ENCODE measurements at places on chromosomes 5 and 9.

DNA sequence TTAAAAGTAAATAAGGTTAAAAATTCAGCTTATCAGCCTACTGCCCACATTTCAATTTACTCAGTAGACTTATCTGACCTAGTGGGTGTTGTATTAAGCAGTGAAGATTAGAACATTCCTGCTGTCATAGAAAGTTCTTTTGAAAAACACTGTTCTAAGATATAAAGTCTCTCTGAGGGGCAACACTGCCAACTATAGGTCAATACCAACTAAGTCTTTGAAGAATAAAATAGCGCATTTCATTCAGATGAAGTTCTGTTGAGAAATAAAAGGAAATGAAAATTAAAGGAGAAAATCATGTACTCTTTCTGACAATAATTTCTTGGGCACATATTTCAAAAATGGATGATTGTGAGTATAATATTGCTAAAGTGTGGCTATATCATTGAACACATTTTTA, 86.8 kb downstream of the PTPRD start:
- DNase-seq = peak; percentile 12

DNA sequence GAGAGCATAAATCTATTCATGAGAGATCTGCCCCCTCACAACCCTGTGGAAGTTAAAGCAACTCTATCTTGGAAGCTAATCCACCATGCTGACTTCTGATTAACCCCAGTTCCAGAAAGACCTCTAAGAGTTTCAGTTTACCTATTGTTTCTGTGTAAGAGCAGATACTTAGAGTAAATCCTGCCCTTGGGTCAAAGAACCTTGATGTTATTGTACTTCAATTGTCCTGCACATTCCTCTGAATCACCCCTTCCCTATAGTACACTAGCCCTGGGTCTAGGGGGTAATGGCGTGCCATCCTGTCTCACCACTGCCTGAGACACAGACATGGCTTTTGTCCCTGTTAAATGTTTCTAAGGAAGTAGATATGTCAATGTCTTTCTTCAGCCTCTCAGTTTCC, 138.6 kb downstream of the CAAP1 start:
- DNase-seq = no peak

DNA sequence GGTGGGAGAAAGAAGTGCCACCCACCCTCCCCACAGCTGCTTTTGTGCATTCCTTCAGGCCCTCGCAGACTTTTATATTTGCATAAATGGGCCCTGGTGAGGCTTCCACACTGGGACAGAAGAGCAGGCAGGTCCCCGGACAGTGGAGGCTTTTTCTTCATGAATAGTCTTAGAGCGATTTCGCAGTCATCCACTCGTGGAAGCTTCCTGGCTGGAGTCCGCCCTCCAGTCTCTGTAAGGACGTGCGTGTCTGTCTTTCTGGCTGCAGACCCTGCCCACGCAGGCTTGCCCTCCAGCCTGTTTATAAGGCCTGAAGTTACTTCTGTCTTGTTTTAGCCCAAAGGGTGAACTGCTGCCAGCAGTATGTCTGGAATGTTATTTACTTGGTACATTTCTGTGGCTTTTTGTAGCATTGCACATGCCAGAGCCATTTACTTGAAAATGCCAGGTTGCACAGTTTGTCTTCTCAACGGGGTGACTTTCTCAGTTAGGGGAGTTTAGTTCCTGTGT, 195.7 kb downstream of the AOPEP start:
- DNase-seq = peak; percentile 74

DNA sequence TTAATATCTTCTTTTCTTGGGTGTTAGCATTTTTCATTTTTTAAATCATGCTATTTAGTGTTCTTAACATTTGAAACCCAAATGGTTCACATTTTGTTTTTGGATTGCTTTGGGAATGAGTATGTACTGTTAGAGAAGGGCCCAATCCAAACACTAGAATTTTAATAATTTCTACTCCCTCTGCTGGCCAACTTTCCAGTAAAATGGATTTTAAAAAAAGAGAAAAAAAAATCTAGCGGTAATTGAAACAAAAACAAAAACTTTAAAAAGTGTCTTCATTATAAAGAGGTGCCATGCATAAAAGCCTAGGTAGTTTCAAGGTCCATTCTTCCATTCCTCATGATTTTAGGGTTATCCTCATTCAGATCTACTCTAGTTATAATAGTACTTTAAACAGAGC, 32.1 kb upstream of the RICTOR start:
- DNase-seq = no peak

DNA sequence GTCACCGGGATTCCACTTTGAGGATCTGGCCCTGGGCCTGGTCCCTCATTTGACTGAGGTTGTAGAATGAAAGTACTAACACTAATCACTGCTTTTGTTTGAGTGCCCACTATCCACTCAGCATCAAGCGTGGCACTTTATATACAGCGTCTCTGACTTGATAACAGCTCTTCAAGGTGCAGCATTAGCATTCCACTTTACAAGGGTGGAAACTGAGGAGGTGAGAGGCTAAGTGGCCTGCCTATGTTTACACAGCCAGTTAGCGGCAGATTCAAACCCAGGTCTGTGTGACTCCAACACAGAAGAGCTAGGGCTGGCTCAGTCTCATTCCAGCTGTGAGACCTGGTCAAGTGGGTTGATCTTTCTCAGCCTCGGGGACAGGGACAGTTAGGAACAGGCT, 5.9 kb downstream of the KCNMB1 start:
- no peak for DNase-seq

- DNase-seq = peak; percentile 92
Observed at GRCh38 chr9:105150991-105151685, 93.3 kb upstream of the SLC44A1 start.

GRCh38 chr5:148823871-148824270, 2.5 kb upstream of the ADRB2 start:
- no peak for DNase-seq

- no peak for DNase-seq
Observed at GRCh38 chr5:140953234-140953633, 13.0 kb upstream of the PCDHAC2 start.

DNA sequence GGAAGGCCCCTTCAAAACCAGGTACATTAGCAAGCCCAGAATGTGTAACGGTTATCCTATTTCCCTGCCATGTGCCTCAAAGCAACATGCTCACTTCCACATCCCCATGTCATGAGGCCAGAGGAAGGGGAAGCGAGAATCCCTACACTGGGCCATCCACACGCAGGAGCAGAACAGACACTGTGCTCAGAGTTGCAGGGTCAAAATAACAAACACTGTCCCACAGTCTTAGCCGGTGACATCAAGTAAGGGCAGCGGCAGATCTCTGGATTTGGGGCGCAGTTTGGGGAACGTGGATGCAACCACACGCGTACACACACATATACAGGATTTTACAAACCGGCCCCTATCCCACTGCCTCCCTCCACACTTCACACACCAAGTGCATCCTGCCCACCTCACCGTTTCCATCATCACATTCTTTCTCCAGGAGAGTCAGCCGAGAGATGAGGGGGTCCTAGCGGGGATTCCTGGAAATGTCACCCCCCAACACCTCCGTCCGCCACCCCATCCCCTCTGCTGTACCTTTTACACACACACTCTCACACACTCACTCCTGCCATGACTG, 776 bp downstream of the APBA1 start:
- DNase-seq = peak; percentile 34

GRCh38 chr5:131416729-131417128, 152.9 kb downstream of the CDC42SE2 start:
- no peak for DNase-seq

- no peak for DNase-seq
Observed at GRCh38 chr9:92439921-92440750, 15.9 kb upstream of the OMD start.

- peak; percentile 62 for DNase-seq
Observed at GRCh38 chr5:152271420-152271819, 133.7 kb downstream of the NMUR2 start.

- DNase-seq = no peak
Observed at GRCh38 chr5:140322751-140323731, 20.1 kb upstream of the PFDN1 start.

DNA sequence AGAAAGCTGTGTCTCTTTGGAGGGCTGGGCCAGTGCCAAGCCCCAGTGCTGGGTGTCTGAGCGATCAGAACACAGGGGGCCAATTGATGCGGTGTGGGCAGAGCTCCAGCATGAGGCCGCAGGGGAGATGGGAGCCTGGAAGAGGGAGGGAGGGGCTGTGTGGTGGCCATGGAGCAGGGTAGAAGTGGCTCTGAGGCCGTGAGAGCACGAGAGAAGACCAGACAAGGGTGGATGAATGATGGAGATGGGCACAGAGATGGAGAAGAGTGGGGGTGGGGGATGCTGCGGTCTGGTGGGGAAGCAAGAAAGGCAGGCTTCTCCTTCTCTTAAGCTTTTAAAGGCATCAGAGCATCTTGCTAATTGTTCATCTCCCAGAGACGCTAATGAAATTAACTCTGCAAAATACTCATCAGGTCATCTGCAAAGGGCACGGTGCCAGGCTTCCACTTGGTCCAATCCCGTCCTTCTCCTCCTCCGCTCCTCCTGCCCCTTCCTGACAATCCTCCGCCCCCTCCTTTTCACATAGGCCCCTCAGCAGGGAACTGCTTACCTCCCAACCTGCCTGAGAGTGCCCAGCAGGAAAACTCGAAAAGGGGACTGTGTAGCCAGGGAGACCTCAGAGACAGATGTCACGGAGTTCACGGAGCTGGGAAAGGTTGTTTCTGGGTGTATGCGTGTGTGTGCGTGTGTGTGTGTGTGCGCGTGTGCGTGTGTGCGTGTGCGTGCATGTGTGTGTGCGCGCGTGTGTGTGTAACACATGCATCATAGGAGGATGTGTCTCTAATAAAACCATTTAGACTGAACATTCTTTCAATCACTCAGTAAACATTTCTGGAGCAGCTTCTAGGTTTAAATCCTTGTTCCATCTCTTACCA, 7.1 kb upstream of the UNC5A start:
- peak; percentile 95 for DNase-seq

DNA sequence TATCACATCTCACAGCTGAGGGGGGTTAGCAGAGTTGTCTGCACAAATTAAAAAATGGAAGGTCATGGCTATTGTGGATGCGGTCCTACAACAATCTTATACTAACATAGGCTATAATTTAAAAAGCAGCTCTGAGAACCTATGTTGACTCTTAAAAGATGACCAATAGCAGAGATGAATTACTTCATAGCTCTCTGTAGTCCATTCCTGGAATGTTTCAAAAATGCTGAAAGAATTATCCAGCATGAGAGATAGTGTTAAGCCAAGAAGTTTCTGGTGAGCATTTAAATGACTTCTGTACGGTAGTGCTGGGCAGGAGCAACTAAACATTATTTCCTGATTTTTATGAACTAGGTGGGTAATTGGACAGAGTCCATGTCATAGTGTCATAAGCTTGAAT, 218.2 kb upstream of the NUDT12 start:
- no peak for DNase-seq

GRCh38 chr5:100502684-100503083, 32.5 kb upstream of the FAM174A start:
- no peak for DNase-seq

GRCh38 chr9:20028192-20028848, 239.5 kb upstream of the SLC24A2 start:
- no peak for DNase-seq

DNA sequence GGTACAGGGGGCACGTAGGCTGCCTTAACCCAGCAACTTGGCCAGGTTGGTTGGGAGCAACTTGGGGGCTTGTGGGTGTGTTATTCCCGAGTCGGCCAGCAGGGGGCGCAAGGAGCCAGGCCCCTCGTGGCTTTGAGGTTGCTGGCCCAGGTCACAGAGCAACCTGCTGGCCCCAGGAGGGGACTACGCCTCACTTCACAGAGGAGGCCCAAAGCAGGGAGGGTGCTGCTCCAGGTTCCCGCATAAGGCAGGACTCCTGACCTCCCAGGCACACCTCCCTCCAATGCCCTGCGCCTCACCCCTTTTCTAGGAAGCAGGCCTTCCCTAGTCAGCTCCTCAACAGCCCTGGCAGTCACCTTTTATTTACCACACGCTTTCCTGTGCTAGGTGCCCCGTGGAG, 18.1 kb downstream of the KYAT1 start:
- peak; percentile 61 for DNase-seq

GRCh38 chr5:172165465-172165864, 22.6 kb downstream of the STK10 start:
- DNase-seq = no peak

GRCh38 chr9:114574438-114574837, 13.1 kb upstream of the ATP6V1G1 start:
- no peak for DNase-seq

GRCh38 chr5:149062371-149063016, 368 bp downstream of the SH3TC2 start:
- no peak for DNase-seq

- no peak for DNase-seq
Observed at GRCh38 chr9:2624051-2624682, 2.6 kb downstream of the VLDLR start.

DNA sequence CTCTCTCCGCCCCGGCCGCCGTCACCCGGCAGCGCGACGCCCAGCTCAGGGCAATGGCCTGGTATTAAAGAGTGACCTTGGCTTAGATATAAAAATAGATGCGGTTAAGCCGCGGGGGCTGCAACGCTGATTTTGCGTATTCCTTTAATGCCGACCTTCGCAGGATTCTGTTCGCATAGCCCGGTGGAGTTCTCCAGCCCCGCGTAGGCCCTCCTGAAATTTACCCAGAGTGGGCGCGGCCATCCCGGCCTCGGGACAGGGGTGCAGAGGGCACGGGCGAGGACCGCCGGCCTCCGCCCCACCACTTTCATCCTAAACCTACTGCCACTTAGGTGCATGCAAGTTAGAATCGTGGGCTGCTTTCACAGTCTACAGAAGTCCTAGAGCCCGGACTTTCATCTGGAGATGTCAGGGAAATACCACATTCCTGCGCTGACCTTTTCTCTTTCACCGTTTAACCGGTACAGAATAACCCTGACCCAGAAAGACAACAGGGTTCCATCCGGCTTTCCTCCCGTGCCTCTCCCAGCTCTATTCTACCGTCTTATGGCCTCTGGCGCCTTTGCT, 492 bp upstream of the FAM169A start:
- peak; percentile 47 for DNase-seq

- DNase-seq = no peak
Observed at GRCh38 chr9:71303351-71303750, 181.9 kb upstream of the TRPM3 start.
